Activated CD4-positive, alpha-beta T cell treated with anti-CD3 and anti-CD28 coated beads, Interleukin-2, amount 50 U/mL, for 4 hours (primary cell): ENCODE measurements at places on chromosomes 3 and 15.

GRCh38 chr3:54791501-54792156, 136.2 kb downstream of the LRTM1 start:
- DNase-seq, result no peak

DNA sequence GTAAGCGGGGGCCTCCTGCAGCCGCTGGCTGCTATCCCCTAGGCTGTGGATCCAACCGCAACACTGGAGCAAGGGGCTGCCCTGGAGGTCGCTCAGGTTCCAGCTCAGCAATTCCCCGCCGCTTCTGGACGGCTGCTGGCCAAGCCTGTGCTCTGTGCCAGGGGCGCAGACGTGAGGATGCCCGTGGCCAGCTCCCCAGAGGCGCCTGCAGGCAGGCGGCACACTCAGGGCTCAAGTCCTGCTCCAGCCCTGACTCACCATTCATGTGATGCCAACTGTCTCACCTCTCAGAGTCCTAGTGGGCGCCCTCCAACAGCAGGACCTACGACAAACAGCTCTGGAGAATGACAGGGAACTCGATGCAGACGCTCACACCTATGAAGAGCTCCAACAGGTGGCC, 31.6 kb downstream of the KLHL25 start:
- no peak for DNase-seq

DNA sequence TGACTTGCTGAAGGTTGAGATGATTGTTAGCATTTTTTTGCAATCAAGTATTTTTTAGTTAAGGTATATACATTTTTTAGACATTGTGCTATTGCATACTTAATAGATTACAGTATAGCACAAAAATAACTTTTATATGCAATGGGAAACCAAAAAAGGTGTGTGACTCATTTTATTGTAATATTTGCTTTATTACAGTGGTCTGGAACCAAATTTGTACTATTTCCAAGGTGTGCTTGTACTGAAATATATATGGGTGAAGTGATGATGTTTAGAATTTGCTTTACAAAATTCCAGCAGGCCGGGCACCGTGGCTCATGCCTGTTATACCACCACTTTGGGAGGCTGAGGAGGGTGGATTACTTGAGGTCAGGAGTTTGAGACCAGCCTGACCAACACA, 29.1 kb upstream of the TBC1D23 start:
- DNase-seq, result no peak

GRCh38 chr3:81170298-81170697, 591.1 kb downstream of the GBE1 start:
- no peak for DNase-seq

DNA sequence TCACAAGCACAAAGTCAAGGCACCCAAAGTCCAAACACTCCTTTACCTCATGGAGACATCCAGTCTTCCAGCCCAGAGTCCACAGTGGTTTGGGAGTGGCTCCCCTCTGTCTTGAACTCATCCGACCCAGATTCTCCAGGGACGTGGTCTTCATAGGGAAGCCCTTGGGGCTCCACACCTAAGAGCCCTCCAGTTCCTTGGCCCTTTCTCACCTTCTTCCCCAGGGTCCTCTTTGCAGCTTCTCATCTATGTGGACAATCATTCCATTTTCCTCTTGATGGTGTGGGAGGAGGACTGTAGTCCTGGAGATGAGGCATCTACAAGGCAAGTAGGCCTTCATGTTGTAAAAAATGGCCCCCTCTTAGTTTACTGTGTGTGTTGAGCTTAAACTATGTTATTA, 87.3 kb upstream of the RNF7 start:
- no peak for DNase-seq

GRCh38 chr3:71585887-71586809, 2.6 kb upstream of the FOXP1 start:
- DNase-seq, result no peak

DNA sequence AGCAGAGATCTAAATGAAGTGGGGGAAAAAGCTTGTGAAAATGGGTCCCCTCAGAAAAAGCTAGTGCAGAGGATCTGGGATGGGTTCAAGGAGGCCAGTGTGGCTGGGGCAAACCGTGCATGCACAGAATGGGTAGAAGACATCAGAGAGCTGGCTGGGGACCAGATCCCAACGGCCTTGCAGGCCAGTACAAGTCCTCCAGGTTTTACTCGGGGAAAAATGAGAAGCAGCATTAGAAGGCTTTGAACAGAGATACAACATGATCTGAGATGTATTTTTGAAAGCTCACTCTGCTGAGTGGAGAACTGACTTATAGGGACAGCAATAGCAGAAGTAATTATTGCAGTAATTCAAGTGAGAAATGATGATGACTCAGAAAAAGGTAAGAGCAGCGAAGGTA, 114.5 kb downstream of the HERC1 start:
- DNase-seq, result no peak

DNA sequence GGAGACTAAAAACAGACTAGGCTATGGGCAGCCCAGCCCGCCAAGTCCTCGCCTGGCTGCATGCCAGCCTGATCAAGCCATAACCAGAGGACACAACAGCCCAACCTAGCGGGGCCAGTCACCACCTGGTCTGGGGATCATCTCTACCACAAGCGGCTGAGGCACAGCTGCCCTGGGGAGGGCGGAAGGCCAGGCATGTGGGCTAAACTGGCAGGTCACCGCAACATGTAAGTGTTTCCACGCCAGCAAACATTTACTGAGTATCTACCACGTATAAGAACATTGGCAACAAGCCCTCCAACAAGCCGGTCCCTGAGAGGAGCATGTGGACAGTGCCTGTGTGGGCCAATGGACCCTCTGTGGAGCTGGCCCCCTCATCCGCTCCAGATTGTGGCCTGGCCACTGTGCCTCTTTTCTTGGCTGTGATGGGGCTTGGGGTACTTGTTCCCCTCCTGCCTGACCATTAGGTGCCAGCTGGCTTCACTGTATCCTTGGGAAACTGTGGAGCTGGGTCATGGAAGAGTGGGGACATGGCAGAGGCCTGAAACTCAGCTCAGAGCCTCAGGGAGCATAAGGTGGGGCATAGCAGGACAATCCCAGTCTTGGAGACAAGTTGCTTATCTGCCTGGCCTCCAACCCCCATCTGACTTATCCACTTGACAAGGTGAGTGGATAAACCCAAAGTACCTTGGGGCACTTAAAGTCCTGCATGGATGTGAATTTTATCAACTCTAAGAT, 9.0 kb downstream of the UBXN7 start:
- no peak for DNase-seq

- DNase-seq, result no peak
Observed at GRCh38 chr3:41681479-41681878, 280.4 kb downstream of the ULK4 start.

- no peak for DNase-seq
Observed at GRCh38 chr3:128285042-128285966, 132.0 kb downstream of the EEFSEC start.

GRCh38 chr3:39050029-39050428, 1.7 kb downstream of the SCN11A start:
- no peak for DNase-seq

GRCh38 chr3:23495507-23495906, 292.4 kb downstream of the UBE2E2 start:
- no peak for DNase-seq

GRCh38 chr3:71062037-71062932, 521.2 kb downstream of the FOXP1 start:
- no peak for DNase-seq

DNA sequence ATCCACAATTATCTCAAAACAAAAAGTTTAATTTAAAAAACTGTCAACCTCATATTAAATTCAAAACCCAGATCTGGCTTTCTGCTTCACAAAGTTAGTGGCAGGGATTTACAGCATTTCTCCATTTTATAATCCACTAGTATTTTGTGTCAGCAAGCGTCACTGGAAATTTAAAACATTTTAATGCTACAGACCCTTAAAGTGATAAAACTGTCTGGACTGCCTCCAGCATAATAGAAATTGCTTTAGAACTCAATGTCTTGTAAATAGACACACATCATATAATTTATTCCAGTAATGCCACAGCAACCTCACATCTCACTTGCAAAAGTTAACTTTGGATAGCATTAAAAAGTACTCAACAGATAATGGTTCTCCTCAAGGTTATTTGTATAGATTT, 116.1 kb downstream of the ULK4 start:
- DNase-seq, result no peak

GRCh38 chr3:156382458-156383346, 172.2 kb downstream of the SSR3 start:
- peak; percentile 2 for DNase-seq

GRCh38 chr3:126314790-126315658, 42.2 kb downstream of the KLF15 start:
- no peak for DNase-seq

DNA sequence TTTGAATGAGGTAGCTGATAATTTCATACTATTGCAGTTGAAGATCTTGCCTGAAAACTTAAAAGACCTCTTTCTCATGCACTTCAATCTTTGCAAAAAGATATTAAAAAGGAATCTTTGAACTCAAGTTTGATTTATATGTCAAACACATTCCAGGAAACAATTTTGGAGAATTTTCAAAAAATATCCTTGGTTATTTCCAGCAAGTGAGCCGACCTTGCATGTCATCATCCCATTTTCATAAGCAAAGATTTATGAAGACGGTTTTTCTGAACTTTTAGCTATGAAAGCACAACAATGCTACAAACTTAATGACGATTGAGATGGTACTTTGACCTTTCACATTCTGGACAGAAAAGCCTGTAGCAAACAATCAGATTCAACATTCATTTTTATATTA, 95.6 kb downstream of the RFX7 start:
- DNase-seq, result no peak

DNA sequence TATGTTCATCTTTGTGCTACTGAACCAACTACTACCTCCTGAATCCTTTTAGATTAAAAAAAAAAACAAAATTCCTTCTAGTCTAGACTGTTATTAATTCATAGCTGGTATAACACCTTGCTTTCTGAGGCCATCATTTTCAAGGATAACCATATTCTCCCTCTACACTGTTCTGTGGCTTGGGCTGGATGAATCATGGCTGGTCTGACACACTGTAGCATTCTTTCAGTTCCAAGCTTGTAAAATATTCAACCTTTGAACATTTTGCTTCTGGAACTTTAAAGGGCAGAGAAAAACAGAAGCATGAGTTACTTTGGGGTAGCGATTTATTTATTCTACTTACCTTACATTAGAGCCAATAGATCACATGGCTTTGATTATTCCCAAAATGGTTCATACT, 7.6 kb downstream of the HSPBAP1 start:
- DNase-seq, result no peak

DNA sequence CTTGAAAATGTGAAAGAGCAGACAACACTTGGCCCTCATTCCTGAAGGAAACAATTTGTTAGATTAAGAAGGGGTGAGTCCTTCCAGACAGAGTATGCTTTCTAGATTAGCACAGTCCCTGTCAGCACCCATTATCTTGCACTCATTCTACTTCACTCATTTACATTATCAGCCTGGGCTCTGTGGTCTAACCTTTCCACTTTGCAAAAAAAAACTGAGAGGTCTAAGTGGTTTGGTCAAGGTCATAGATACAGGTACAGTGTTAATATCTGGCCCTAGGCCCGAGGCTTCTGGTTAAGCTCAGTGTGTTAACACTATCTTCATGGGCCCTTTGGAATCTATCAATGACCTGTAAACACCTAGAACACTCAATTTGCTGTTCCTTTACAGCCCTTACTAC, 123.4 kb upstream of the LRRN1 start:
- no peak for DNase-seq

DNA sequence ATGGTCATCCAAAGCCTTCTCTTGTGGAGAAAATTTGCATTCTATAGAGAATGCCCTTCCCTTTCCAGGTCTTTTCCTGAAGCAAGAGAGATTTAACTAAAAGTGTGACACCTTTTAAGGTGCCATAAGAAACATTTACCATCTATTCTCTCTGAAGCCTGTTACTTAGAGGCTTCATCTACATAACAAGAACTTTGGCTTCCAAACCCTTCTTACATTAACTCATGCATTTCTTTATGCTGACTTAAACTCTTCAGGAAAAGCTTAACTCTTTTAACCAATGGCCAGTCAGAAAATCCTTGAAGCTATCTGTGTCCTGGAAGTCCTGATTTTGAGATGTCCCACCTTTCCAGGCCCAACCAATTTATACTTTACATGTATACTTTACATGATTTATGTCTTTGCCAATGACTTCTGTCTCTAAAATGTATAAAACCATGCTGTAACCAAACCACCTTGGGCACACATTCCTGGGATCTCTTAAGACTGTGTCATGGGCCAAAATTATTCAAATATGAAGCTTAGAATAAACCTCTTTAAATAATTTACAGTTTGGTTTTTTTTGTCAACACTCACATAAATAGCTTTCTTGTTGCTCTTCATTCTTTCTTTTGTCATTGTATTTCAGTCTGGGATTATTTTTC, 472.6 kb upstream of the NECTIN3 start:
- DNase-seq, result no peak

- no peak for DNase-seq
Observed at GRCh38 chr3:23565041-23565775, 240.5 kb upstream of the UBE2E1 start.

DNA sequence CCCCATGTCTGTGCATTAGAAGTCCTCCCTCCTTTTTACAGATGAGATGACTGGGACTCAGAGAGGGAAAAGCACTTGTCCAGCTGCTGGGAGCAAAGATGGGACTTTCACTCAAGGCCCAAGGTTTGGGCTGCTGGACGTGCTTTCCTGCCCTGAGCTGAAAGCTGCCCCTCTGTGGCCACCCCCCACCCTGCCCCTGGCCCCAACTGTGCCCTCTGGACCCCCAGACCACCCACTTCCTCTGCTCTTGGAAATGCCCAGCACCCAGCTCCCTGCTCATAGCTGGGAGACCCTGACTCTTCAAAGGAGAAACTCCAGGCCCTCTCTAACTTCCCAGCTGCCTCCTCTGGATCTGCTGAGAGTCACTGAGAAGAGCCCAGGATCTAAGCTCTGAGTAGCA, 20.7 kb downstream of the GRIP2 start:
- DNase-seq, result no peak

- DNase-seq, result no peak
Observed at GRCh38 chr3:105827959-105828358, 40.9 kb downstream of the CBLB start.

GRCh38 chr3:29605845-29606244, 325.0 kb downstream of the RBMS3 start:
- DNase-seq, result no peak

GRCh38 chr15:25173241-25174028, 218.6 kb downstream of the SNRPN start:
- no peak for DNase-seq

- DNase-seq, result no peak
Observed at GRCh38 chr3:16658004-16658924, 53.0 kb upstream of the DAZL start.

- DNase-seq, result peak; percentile 52
Observed at GRCh38 chr3:184320104-184320445, 5.7 kb downstream of the EIF4G1 start.

DNA sequence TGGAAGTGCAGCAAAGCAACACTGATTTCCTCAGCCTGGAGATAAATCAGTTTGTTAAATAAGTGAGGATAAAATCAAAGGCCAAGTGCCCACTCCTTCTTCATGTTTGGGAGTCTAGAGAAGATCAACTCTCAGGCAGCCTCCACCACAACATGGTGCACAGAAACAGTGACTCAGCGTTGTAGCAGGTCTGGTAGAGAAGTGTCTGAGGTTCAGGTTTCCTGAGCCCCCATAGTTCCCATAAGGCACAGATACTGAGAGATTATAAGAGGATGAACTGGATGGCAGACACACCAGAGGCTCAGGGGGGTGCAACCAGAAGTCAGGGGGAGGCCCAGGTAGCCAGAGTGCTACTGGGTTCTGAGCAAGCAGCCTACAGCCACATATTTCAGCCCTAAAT, 166.7 kb downstream of the FRMD5 start:
- DNase-seq, result no peak
